ENCODE measurements at places on chromosomes 11 and 22.
A peak's percentile ranks its signal among the peaks of the same experiment; 100 is the strongest.

- DNase-seq, result no peak
These were observed 11.5 kb downstream of the C1QTNF6 start for GRCh38 chr22:37176464-37177061.

DNA sequence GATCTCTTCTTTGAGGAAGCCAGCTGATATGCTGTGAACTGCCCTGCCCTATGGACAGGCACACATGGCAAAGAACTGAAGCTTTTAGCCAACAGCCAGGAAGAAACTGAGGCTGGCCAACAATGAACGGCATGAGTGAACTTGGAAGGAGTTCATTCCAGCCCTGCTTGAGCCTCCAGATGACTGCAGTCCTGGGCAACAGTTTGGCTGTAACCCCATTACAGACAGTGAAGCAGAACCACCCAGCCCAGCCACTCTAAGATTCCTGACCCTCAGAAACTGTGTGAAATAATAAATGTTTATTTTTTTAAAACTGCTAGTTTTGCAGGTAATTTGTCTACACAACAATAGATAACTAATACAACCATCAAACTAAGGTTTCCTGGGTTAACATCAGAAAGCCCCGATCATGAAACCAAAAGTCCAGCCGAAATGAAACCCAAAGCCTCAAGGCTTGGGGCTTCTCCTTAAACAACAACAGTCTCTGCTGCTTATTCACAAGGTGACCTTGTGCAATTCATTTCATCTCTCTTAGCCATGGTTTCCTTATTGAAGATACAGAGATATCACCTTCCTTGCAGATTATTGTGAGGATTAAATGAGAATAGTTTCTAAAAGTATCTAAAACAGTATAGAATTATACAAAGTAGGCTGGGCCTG, 31.4 kb downstream of the PAK1 start:
- DNase-seq, result no peak

DNA sequence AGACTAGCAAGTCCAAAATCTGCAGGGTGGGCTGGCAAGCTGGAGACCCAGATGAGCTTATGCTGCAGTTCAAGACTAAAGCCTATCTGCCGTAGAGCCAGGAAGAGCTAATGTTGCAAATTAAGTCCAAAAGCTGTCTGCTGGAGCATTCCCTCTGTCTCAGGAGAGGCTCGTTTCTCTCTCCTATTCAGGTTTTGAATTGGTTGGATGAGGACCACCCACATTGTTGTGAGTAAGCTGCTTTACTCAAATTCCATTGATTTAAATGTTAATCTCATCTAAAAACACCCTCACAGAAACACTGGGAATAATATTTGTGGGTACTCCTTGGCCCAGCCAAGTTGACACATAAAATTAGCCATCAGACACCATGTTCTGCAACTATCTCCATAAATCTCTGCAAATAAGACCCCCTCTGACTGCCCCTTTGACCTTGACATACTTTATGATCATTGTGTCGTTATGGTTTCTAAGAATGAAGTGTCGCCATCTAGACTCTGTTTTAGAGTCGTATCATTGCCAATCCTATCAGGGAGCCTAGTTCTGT, 16.8 kb upstream of the CUL5 start:
- no peak for DNase-seq

- no peak for DNase-seq
These were observed 28.7 kb downstream of the GUCD1 start for GRCh38 chr22:24526191-24526590.

GRCh38 chr11:73342633-73343032, 33.6 kb upstream of the RELT start:
- DNase-seq, result no peak

DNA sequence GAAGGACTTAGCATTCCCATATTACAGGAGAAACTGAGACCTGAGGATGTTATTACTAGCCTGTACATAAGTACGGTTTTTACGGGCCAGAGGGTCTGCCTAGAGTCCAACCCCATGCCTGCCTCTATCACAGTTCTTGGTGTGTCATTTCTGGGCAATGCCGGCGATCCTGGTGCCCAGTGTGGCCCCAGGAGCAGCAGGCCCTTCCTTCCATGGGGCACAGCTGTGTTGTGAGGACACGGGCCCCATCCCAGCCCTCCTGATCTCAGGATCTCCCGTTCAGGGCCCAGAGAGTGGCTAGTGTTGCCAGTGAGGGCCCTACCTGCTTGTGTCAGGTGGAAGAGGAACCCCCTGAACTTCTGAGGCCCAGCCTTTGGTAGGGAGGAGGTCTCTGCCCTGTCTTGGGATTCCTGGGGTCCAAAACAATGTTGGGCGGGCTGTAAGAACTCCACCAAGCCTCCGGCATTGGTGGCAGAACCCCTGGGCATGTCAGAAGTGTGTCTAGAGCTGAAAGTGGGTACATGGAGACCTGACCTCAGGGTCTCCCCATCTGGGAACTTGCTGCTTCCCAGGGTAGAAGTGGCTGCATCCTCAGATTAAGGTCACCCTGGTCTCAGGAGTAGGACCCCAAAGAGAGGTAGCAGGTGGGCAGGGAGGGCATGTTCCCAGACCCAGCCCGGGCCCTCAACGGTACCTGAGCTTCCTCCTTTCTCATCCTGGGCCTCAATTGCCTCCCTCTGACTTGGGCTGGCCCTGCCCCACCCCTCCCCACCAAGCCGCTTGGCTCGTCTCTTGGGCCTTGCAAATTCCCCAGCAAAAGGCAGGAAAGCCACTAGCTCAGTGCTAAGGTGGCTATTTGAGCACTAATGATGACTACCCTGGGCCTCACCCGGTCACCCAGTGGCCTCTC, 74.6 kb upstream of the KCNQ1OT1 start:
- no peak for DNase-seq

DNA sequence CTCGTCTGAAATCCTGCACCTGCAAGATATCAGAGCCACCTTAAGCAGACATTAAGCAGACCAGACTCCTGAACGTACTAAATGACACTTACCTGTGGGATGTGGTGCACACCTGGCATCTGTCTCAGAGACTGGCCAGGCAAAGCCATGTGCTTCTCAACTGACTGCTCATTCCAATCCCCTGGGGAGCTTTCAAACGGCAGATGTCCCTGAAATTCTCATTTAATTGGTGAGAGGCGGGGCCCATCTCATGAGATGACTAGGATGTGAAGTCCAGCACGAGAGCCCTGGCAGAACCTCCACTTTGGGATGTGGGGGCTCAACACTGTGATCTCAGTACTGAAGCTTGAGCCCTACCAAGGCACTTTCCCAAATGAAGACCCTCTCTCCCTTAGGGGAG, 84.9 kb upstream of the HMGXB4 start:
- DNase-seq, result peak; percentile 2

DNA sequence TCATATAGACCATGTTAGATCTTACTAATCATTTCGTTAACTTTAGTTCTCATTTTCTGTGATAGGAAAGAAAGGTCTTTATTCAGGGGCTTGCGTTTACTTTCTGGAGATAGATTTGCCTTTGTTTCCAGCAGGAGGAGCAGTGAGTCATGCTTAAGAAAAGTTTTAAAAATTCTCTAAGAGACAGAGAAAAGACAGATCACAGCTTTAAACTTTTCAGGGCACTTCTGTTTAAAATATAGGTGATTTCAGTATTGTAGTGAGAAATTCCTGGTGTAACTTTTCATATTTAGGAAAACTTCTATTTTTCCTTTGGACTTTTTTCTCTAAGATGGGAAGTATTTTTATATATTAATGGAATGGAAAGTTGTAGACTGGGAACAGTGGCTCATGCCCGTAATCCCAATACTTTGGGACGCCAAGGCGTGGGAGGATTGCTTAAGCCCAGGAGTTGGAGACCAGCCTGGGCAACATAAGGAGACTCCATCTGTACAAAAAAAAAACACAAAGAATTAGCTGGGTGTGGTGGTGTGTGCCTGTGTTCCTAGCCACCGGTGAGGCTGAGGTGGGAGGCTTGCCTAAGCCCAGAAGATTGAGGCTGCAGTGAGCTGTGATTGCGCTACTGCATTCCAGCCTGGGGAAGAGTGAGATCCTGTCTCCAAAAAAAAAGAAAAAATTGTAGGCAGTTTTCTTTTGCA, 60.3 kb downstream of the ATXN10 start:
- DNase-seq, result no peak

- DNase-seq, result no peak
These were observed 82.4 kb upstream of the CD44 start for GRCh38 chr11:35056391-35057093.

- DNase-seq, result no peak
These were observed 62.9 kb downstream of the GRK3 start for GRCh38 chr22:25627271-25627852.

GRCh38 chr11:2804189-2804588, 81.4 kb downstream of the CDKN1C start:
- DNase-seq, result no peak

DNA sequence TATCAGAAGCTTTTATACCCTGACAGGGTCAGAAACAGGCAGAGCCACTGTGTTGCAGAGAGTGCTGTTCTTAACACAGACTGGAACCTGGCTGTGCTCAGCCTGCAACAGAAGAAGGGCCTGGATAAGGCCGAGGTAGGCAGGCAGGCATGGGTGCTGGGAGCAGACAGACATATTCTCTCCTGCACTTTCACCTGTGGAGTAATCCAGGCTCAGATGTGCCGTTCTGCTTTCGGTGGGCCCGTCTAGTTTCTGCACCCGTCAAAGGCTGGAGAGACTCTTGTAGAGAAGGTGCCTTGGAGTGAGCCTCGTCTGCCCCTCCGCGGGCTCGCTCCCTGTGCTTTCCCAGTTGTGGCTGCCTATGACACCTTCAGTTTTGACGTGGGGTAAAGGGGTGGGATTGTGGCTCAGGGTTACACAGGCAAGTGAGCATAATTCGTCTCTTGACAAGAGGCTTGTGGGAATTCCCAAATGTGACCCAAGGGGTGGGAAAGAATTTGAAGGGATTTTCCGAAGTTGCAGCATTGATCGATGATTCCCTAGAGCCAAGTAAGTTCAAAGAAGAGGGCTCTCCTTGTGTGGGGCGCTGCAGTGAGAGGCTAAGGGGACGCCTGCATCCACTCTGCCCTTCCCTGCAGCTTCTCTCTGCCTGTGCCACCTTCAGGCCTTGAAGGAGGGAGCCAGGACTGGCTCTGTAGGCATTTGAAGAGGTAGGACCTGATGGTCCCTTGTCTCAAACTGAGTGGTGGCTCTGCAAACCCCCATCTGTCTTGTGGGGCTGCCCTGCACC, 16.2 kb upstream of the ST3GAL4 start:
- DNase-seq, result no peak

DNA sequence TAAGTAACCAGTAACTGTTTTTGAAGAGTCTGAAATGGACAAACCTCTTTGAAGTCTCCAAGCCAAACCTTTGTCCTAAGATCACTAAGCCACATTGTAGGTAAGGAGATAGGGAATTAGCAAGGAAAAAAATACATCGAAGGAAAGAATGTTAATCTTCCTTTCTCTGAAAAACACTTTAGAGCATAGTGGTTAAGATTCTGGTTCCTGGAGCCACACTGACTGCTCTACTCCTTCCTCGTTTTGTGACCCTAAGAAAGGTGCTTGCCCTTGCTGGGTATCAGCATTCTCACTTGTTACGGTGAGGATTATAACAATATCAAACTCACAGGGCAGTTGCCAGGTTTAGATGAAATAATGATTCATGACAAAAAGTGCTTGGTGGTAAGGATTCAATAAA, 104.0 kb downstream of the SIK3 start:
- no peak for DNase-seq
